ENCODE measurements at places on chromosomes 6 and 20.
A peak's percentile ranks its signal among the peaks of the same experiment; 100 is the strongest.

- DNase-seq = peak; percentile 96
These were observed 489.8 kb upstream of the MANEA start for GRCh38 chr6:95087394-95088097.

- peak; percentile 91 for DNase-seq
These were observed 9.9 kb downstream of the LAMA5 start for GRCh38 chr20:62357187-62357667.

- peak; percentile 75 for DNase-seq
These were observed at the start of gene CDH4 for GRCh38 chr20:61251529-61252393. Gene CDH4 (plus strand): TSS chr20:61252261.

DNA sequence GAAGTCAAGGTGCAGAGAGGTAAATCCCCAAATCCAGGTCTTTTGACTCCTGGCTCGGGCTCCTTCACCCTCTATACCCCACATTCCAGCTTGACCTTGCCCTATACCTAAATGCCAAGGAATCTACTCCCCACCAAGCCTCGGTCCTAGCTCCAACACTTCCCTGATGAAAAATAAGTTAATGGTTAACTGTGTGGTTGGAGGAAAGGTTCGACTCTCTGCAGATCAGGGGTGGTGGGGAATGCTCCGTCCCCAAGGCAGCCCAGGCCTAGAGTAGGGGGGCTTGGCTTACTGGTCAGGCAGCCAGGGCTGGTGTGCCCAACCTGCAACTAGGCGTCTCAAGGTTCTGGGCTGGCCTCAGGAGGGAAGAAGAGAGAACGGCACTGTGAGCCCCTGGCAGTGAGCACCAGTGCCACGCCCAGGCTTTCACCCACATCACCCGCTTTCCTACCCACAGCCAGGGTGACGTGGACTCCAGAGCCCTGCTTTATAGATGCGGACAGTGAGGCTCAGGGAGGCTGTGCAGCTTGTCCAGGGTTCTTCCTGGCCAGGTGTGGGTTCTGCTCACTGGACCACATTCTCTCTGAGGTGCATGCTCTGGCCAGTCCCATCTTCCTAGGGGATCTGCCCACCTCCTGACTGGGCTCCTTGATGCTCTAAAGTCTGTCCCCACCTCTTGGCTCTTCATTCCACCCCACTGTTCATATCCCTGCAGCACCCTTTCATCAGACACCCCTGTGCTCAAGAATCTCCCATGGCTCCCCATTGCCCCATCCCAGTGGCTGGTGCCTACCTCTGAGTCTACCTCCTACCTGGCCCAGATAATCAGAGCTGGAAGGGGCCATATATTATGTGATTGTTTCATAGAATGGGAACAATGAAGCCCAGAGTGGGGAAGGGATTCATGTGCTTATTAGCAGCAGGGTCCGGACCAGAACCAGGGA, 8.2 kb downstream of the SPDEF start:
- no peak for DNase-seq

DNA sequence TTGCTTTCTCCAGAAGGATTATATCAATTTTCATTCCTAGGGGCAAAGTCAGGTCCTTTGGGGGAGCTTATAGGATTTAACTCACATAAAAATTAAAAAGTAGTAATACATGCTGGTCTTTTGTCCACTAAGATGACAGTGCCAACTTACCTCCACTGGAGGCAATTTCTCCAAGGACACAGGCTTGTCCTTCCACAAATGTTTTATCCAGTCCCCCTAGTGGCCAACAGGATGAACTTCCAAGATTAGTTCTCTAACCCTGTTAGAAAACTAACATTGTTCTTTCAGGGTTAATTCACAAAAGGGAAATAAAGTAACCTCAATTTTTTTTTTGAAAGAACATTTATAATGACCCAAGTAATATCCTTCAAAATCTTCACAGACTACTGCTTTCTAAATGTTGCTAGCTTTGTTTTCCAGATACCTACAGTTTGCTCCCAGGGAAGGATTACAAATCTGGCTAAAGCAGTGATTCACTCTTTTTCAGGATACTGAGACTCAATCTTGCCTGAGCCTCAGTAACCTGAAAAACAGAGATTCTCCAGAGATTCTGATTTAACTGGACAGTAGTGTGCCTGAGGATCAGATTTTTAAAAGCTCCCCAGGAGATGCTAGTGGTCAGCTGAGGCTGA, 31.7 kb upstream of the UBR2 start:
- peak; percentile 71 for DNase-seq

DNA sequence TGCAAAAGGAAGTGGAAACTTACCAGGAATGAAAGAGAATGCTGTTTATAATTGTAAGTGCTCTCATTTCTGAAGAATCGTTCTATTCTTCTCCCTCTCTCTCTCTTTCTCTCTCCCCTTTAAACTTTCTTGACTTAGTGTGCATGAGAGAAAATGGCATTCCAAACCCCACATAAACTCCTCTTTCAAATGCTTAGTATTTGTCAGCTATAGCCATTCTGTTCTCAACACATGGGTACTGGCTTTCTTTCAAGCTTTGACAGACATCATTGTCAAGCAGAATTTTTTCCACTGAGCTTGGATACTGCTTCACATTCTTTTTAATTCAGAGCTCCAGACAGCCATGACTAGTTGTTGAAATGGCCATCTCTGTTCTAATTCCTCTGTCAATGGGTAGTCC, 51.1 kb upstream of the PREP start:
- DNase-seq = peak; percentile 77

GRCh38 chr6:14693301-14694192, 552.3 kb upstream of the JARID2 start:
- no peak for DNase-seq

- peak; percentile 86 for DNase-seq
These were observed 30.9 kb upstream of the NEDD9 start for GRCh38 chr6:11263291-11263775.

DNA sequence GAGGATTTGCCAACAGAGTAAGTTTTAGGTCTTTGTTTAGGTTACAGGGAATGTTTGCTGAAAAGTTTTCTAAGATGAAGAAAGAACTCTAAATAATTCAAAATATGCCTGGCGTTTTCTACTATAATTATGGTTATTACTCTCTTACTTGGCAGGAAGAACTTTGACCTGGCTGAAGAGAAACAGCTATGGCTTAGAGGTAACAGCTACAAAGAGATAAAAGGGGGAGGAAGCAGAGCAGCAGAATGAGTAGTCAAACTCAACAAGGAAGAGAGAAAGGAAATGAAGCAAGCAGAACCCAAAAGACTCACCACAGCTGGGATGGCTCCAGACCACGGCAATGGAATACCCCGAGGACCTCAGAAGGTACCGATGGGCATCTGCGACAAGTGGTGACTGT, 95.6 kb downstream of the KIF16B start:
- DNase-seq = no peak

DNA sequence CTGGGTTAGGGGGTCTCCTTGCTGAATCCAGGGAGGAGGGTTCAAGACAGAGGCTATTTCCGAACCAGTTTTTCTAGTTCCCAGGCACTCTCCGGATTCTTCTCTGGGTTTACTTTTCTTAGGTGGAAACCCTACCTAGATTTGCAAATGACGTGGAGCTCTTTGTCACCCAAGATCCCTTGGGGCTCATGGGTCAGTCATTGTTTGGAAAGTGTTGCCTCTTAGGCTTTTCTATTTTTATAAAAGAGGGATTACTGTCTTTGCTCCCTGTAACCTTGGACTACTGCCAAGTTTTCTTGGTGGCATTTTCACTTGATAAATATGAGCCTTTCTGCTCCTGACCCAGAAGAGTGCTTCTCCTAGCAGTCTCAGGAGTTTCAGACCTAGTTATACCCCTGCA, 33.6 kb downstream of the FAM209B start:
- no peak for DNase-seq

DNA sequence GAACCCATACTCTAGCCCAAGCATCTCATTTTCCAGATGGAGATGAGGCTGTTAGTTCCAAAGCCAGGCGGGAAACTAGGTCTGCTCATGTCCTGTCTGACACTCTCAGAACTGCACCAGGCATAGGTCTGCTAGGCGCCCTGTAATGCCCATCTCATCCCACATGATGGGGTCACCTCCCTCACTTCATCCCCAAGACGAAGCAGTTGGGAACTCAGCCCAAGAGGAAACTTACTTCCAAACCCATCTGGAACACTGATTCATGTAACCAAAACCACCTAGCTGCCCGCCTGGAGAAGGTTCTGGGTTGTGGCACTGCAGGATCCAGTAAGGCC, 119.4 kb upstream of the PRND start:
- no peak for DNase-seq

- peak; percentile 84 for DNase-seq
These were observed 63.2 kb downstream of the NOL4L start for GRCh38 chr20:32521780-32522525.

- peak; percentile 91 for DNase-seq
These were observed 686 bp downstream of the COL12A1 start for GRCh38 chr6:75204959-75205775.

DNA sequence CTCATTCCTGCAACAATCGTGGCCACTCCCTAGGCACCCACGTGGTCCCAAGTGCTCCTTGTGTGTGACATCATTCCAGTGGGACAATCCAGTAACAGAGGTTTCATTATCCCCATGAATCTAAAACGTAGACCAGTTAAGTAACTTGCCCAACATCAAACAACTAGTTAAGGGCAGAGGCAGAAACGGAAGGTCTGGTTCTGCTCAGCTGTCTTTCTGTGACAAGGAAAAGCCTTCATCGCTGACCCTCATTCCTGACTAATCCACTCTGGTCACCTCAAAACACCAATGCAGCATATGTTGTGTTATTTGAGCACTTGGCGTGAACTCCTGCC, 261.4 kb upstream of the JARID2 start:
- no peak for DNase-seq

GRCh38 chr20:21632735-21633053, 72.8 kb upstream of the PAX1 start:
- no peak for DNase-seq

GRCh38 chr20:58457083-58457695, 58.0 kb downstream of the APCDD1L start:
- peak; percentile 92 for DNase-seq

- DNase-seq = peak; percentile 79
These were observed 91.9 kb downstream of the FOXF2 start for GRCh38 chr6:1481286-1481685.

GRCh38 chr6:81818901-81819361, 66.5 kb upstream of the TENT5A start:
- no peak for DNase-seq

DNA sequence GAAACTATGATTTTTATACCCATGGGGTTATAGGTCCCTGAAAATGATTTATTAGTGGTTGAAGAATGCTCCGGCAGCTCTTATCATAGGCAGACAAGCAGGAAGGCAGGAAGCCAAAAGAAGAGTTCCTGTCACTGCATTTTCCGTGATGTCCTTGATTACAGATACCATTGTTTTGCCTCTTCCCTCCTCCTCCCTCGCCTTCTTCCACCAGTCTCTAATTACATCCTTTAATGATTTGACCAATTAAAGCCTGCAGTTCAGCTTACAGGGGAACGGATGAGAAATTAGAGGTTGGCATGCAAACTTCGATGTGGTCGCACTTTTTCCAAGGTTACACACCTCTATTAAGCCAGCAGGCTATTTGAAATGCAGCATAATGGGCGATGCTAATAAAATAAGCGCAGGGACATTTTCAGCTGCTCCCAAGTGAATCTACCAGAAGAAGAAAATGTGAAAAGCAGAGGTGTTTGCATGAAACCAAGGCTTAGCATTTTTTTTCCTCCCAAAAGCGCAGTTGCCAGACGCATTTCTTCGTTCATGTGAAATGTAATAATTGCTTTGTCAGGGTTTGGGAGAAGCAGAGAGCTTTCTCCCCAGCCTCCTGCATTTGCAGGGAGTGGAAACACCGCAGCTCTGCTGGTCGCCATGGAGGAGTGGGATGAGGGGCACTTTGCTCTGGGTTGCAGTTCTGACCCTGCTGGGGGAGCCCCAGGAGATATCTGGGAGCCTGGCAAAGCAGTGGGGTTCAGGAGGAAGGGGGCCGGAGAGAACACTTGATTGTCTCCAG, 6.0 kb downstream of the NOX3 start:
- DNase-seq = peak; percentile 26

DNA sequence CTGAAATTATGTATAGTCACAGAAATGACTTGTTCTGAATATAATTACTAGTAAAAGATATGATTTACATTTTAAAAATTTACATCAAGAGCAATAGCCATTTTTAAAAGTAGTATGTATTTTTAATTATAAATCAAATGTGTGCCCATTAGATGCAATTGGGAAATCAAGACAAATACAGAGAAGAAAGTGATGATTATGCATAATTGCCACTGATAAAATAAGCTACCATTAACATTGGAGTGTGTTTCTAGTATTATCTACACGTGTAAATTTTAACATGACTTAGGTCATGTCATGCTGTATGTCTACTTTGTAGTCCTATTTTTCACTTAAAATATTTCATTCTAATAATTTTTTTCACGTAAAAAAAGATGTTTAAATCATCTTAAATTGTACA, 22.8 kb upstream of the MEI4 start:
- no peak for DNase-seq

DNA sequence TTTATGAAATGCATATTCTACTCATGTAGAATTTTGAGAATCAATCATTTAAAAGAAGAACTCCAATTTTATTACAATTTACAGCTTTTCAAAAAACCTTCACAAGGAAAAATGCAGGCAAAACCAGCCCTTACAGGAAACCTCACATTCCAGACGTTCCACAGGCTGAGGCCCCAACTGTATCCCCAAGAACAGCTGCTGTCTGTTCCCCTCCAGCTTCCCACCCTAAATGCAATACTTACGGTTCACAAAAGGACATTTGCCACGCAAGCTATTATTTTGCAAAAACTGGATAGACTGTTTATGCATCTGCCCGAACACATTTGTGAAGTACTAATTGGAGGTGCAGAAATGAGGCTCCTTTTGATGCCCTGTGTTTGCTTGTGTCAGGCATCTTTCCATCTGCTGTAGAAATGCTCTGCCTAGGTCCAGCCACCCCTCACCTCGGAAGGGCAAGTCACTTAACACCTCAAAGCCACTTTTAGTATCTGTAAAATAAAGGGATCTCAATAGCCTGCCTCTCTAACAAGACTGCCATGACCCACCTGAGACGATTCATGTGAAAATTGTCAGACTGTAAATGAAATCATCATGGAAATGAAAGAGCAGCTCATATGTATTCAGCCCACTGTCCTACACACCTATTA, 26.5 kb downstream of the PDE10A start:
- peak; percentile 46 for DNase-seq

DNA sequence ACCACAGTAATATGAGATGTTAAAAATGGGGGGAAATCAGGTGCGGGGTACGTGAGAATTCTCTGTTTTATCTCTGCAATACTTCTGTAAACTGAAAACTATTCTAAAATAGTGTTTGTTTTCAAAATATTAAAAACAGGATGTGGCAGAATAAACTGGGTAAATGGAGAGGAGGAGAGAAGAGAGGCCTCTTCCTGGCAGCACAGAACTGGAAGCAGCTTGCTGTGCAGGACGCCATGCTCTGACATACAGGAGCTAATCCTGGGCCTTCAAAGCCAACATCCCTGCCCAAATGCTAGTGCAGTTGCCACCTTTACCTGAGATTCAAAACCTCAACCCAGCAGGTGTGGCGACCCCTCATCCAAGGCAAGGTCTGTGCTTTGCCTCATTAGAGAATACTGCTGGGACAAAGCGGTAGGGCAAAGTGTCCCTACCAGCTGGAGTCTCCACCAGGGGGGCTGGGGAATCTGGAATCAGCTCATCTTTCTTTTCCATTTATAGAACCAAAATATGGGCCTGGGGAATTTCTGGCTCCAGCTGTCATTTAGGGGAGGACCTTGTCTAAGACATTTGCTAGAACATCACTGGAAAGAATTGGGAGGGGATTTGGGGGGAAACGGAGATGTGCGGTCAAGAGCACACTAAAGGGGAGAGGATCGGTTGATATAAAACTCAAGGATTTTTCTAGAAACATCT, 67.3 kb downstream of the SCML4 start:
- DNase-seq = no peak
